ENCODE measurements at places on chromosomes 7 and 10. TPM values are rescaled to one million over a fixed set of nuclear protein-coding genes. Genes with fewer than 3 reads are reported as not detected.

- no peak for DNase-seq
Observed at GRCh38 chr10:123930340-123931001, 38.9 kb upstream of the CPXM2 start.

The DENND2A gene
- polyA plus RNA-seq, result 0.37 TPM

DNA sequence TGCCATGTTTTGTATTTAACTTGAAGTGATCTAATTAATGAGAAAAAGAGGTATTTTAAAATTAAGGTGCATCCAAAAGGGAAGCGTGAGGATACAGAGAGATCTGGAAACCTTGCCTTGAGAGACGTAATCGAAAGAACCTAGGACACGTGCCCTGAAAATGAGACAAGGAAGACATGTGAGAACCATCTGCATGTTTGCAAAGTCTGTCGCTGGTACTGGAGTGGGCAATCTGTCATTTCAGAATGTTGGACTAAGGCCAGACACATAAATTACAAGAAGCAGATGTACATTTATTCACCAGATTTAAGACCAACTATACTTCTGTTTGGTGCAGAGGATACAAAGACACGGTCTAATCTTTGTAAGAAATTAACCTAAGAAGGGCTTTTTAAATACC is 9.2 kb downstream of the AGR2 start:
- DNase-seq, result no peak

The ODAD2 gene
- polyA plus RNA-seq, result not detected

The C10orf105 gene
- not detected for polyA plus RNA-seq

DNA sequence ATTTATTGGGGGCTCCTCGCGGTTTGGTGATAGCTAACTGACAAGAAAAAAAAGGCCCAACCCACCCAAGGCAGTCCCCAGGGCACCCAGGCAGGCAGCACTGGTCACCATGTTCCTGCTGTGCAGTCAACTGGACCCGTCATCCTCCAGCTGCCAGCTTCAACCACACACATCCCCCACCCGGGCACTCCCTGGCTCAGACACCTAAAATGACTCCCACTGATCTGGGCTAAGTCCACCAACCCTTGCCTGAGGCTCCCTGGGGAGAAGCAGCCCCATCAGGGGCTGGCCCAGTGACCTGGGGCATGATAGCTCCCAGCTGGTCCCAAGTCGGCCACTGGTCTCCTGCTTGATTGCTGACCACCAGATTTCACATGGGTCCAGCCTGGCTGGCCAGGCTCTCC is 161.8 kb downstream of the NRF1 start:
- no peak for DNase-seq

The PAPSS2 gene
- 32.9 TPM for polyA plus RNA-seq

The PNLIPRP3 gene
- polyA plus RNA-seq, result not detected

DNA sequence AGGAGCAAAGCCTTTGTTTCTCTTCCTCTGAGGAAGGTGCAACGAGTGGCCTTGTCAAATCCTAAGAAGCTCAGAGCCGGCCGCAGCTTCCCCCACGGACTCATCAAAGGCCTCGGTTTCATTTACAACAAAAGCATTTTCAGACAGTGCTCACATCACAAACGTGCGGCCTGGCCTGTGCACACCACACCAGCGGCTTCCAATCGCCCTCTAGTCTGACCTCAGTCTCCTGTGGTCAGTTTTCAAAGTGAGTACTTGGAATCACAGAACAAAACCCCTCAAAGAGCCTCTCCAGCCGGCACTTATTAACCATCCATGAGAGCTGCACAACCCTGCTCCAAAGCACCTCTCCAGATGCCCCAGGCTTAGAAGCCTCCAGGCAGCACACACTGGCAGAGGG is 3.3 kb downstream of the RADIL start:
- DNase-seq, result no peak

DNA sequence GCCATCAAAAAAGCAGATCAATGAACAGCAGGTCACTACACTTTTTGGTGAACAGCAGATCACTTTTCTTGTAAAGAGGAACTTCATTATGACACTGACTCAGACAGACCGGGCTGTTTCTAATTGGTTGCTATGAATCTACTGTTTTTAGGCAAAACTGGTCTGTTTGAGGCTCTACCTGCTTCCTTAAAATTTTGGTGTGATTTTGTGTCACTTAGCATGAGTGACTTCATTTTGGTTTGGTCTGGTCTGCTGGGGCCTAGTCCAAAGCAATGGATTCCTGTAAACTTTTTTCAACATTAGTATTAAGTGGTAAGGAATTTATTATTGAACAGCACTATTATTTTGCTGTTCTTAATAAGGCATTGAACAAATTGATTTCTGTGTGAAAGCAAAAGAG is 41.8 kb upstream of the C10orf71 start:
- no peak for DNase-seq

The ARHGEF35 gene
- 0.71 TPM for polyA plus RNA-seq

GRCh38 chr10:47366731-47367460 is 17.2 kb downstream of the ZNF488 start:
- no peak for DNase-seq

The PRLHR gene
- polyA plus RNA-seq, result not detected

- no peak for DNase-seq
Observed at GRCh38 chr7:42739638-42740037, 172.2 kb downstream of the C7orf25 start.
